ENCODE measurements at places on chromosomes 7 and 10.

DNA sequence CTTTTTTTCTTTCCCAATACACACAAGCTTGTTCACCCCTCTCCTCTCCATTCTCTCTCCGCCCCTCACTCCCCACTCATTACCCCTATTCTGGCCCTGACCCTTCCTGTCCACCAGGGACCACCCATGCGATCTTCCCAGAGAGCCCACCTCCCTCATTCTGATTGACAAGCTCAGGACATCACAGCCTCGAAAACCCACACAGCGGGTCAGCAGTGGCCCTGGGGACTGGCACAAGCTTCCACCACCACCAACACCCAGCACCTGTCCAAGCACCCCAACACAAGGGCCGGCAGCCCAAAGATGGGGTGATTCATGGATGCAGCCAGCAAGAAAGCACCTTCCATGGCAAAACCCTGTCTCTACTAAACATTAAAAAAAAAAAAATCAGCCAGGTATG lies 50.0 kb upstream of the USP6NL start:
- DNase-seq, result no peak

- DNase-seq, result peak; percentile 18
These were observed 336.9 kb upstream of the NPSR1 start for GRCh38 chr7:34320926-34321661.

DNA sequence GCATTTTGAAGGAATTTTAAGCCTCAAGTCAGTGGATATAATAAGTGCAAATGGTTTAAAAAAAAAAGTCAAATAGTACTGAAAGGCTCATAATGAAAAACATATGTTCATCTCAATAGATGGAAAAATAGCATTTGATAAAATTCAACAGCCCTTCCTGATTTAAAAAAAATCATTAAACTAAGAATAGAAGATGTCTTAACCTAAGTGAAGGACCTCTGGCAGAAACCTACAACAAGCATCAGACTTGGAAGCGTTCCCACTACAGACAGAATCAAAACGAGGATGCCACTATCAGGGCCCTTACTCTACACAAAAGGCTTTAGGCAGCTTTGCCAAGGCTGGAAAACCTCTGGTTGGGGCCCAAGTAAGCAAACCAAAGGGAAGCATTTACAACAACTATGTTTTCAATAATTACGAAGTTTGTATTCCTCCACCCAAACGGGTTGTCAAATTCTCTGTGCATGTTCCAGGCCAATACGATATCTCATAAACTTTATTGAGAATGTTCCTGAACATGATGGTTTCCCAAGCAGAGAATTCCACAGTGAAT lies 45.1 kb downstream of the CYTH3 start:
- no peak for DNase-seq

DNA sequence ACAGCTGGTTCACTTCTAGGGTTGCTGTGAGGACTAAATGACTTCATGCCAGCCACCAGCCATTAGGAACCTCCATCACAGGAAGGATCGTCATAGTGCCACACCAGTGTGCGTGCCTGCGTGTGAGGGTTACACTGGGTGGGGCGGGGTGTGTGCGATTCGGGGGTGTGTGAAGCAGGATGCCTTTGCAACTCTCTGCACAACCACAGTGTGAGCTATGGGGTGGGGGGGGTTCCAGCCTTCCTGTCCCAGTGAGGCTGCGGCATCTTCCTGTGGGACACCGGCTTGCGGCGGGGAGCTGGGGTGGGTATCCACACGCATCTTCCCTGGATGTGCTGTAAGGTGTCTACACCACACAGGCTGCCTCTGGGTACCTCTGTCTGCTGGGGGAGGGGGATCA lies 6.9 kb upstream of the ELFN1 start:
- DNase-seq, result no peak

GRCh38 chr10:20674926-20675325 lies 222.2 kb downstream of the NEBL start:
- DNase-seq, result no peak

- no peak for DNase-seq
These were observed 62.1 kb downstream of the CRPPA start for GRCh38 chr7:16359216-16359615.
